H9 (cell line): ENCODE measurements at places on chromosomes 7 and 10. TPM values are rescaled to one million over a fixed set of nuclear protein-coding genes. Genes with fewer than 3 reads are reported as not detected.

DNA sequence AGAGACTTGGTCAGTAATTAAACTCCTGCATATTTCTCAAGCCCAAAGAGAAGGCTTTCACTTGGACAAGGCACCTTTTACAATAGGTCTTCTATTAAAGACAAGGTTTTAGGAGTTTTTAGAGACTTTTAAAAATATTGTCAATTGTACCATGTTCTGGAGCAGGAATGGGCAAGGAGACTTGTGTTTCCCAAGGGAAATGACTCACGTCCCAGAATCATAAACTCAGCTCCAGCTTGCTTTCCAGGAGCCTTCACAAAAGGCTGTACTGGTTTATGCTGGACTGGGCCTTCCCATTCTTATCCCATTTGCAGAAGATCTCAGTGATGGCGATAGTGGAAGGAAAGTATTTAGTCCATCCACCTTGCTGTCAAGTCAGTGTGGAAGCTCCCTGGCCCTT lies 7.8 kb upstream of the GLI3 start:
- no peak for DNase-seq

CPVL gene
- total RNA-seq = 26.9 and 28.0 TPM in 2 replicates

MORN4 gene
- 11.9 and 12.0 TPM in 2 replicates for total RNA-seq

DNA sequence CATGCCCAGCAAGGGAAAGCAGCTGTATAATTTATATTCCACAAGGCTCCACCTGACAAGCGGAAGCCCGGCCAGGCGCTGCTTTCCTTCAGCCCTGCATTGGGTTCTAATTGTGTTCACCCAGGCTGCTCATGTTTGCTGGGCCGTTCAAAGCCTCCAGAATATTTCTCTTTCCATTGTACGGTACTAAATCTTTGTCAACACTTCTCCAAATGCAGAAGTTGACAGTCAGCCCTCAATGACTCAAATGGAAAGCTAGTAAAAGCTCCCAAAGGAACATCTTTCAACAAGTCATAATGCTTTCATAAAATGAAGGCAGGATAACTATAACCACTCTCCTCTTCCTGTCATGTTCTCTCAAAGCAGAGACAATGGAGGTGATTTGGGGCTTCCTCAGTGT lies 17.8 kb upstream of the CPXM2 start:
- DNase-seq = no peak

- DNase-seq = no peak
Observed at GRCh38 chr10:92969151-92969550, 91.4 kb upstream of the CYP26C1 start.

MMP21 gene
- total RNA-seq = not detected in 2 replicates

DNA sequence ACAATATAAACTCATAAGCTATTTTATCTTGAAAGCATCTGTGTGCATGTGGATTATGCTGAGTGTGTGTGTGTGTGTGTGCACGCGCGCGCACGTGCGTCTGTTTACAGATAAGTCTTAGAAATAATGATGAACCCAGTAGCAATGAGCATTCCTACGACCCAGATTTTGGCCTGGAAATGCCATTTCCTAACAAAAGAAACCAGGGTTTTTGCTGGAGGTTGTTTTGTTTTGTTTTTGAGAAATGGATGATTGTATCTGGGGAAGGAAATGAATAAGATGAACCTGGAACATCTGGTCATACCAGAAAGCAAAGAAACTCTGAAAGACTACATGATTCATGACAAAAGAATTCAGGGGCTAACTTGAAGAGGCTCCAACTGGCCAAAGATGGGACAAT lies 22.1 kb upstream of the LMOD2 start:
- no peak for DNase-seq

GRCh38 chr10:96700374-96701099 lies 19.8 kb downstream of the PIK3AP1 start:
- no peak for DNase-seq

C10orf67 gene
- not detected in 2 replicates for total RNA-seq

CD36 gene
- 0.28 TPM in 1 of 2 replicates, not detected in the other for total RNA-seq

GRCh38 chr7:7247658-7248057 lies 65.3 kb downstream of the C1GALT1 start:
- no peak for DNase-seq

OR6B1 gene
- not detected in 2 replicates for total RNA-seq

GRCh38 chr10:28179006-28179742 lies 123.7 kb downstream of the MPP7 start:
- no peak for DNase-seq

DNA sequence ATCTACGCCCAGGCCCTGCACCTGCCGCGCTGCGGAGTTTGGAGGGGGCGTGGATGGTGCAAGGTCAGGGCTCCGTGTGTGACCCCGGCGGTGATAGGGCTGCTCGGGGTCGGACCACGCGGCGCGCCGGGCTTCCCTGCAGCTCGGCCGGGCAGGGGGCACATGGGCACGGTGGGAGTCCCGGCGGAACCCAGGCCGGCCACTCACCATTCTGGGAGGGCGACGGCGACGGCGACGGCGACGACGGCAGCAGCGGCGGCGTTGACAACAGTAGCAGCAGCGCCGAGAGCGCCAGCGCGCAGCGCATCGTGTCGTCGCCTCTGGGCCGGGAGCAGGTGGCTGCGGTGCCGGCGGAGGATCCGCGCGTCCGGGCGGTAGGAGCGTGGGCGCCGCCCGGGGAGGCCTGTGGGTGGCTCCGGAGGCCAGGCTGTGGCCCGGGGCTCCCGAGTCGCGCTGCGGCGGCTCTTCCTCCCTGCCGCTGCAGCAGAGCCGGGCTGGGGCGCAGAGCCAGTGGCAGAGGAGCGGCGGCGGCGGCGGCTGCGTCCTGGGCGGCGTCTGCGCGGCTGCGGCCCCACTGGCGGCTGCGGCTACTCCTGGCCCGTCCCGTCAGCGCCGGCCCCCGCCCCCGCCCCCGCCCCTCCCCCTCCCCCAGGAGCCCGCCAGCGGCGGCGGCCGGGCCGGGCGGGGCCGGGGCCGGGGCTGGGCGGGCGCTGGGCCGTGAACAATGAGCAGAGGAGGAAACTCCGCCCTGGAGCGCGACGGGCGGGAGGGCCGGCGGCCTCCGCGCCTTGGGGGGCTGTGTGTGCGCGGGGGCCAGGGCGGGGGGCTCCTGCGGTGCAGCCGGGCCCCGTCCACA lies at the start of gene PODXL:
Gene PODXL (minus strand): TSS at position 576 of the 856 bp plus-strand sequence. CDS start 269 bp downstream, at position 307.
- DNase-seq = peak; percentile 82

SUN3 gene
- not detected in 2 replicates for total RNA-seq

GIMAP5 gene
- not detected in 2 replicates for total RNA-seq

HOXA3 gene
- not detected in 2 replicates for total RNA-seq

HYAL4 gene
- not detected in 2 replicates for total RNA-seq

SEPTIN14 gene
- total RNA-seq = not detected in 2 replicates

DNA sequence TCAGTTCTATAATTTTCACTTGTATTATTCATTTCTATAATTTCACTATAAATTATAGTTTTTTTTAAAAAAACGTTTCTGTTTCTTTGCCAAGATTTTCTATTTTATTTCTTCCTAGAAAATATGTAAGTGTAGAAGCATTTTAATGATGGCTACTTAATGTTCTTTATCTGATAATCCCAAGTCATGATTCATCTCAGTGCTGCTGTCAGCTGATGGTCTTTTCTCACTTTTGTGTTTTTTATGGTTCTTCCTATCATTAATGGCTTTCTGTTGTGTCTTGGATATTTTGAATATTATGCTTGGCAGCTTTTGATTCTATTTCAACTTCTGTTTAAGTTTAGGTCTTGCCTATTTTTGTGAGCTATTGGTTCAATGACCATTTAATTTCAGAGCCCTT lies 268.6 kb downstream of the BAMBI start:
- no peak for DNase-seq

- no peak for DNase-seq
Observed at GRCh38 chr7:129947049-129947448, 5.7 kb downstream of the UBE2H start.

DNA sequence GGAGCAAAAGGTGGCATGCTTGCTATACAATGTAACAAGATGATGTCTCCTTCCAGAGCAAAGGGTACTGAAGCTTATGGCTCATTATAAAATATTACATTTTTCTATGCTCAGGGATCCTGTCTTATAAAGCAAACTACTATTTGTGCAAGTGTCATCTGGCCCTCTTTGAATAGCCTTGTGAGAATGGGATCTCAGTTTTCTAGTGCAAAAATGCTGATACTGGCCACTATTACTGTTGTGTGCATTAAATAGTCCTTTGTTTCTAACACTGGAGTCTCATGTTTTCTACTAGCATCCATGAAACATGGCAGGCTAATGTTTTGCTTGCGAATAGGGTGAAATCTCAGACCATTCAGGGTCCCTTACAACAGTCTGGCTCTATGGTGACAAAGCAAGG lies 823.0 kb downstream of the REEP3 start:
- no peak for DNase-seq

- no peak for DNase-seq
Observed at GRCh38 chr7:28161331-28161730, 19.3 kb downstream of the JAZF1 start.

GRCh38 chr10:32357056-32357735 lies 10.2 kb upstream of the EPC1 start:
- DNase-seq = no peak

GRCh38 chr7:37372750-37373149 lies 75.9 kb downstream of the ELMO1 start:
- DNase-seq = no peak

ERLIN1 gene
- 33.0 and 33.5 TPM in 2 replicates for total RNA-seq

PAPOLB gene
- 0.04 and 0.13 TPM in 2 replicates for total RNA-seq

- no peak for DNase-seq
Observed at GRCh38 chr10:29321656-29322055, 32.8 kb downstream of the LYZL1 start.

DNA sequence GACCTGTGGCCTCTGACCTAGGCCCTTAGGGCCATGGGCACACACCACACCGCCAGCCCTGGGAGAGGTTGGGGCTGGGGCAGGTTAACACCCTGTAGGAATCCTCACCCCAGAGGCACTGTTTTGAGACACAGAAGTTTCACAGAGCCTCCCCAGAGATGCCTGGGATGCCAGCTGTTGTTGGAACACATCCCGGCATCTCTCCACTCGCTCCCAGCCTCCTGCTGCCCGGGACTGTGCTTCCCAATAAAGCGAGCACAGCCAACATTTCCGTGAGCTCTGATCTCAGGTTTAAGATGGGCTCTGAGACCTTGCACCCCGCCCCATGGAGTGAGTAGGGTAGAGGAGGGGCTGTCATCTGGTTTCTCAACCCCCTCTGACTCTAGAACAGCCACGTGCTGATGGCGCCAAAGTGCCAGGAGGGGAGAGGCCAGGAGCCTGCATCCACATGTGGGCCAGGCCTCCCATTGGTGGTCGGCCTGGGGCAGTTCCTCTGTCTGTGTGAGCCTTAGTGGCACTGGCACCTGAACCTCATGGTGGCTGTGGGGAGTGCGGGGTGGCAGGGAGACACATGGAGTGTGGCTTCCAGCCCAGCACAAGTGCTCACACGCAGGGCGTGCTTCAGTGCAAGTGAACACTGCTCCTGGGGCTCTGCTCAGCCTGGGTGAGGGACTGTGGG lies 54.7 kb downstream of the RASGEF1A start:
- DNase-seq = no peak

GRCh38 chr10:116109881-116110280 lies 163.1 kb downstream of the GFRA1 start:
- peak; percentile 18 for DNase-seq

DNA sequence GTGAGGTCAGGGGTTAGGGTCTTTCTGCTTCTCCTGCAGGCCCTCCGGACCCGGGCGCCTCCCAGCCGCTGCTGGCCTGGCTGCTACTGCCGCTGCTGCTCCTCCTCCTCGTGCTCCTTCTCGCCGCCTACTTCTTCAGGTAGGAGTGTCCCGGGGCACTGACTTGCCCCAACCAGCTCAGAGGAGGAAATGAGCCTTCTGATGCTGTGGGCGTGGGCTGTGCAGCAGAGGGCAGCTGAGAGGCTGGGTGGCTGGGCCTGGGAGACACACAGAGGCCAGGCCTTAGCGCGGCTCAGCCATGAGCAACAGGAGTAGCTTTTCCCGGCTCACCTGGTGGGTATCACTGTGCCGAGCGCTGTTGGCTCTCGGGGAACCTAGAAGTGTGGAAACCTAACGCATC lies 78.9 kb downstream of the MKI67 start:
- DNase-seq = peak; percentile 95

- DNase-seq = peak; percentile 71
Observed at GRCh38 chr10:86312701-86313270, 53.8 kb downstream of the GRID1 start.

- no peak for DNase-seq
Observed at GRCh38 chr7:108459922-108460551, 3.8 kb upstream of the NRCAM start.

CREB5 gene
- total RNA-seq = 3.3 and 4.0 TPM in 2 replicates

GTPBP10 gene
- 20.3 and 23.3 TPM in 2 replicates for total RNA-seq

TDRD1 gene
- total RNA-seq = 0.15 TPM in 1 of 2 replicates, not detected in the other
